Activated T-cell treated with anti-CD3 and anti-CD28 coated beads for 48 hours (primary cell): ENCODE measurements at places on chromosomes 13 and 19.

GRCh38 chr13:98771838-98772611, 19.6 kb upstream of the SLC15A1 start:
- no peak for DNase-seq

- peak; percentile 90 for DNase-seq
These were observed 15.4 kb downstream of the SSC5D start for GRCh38 chr19:55503502-55504251.

DNA sequence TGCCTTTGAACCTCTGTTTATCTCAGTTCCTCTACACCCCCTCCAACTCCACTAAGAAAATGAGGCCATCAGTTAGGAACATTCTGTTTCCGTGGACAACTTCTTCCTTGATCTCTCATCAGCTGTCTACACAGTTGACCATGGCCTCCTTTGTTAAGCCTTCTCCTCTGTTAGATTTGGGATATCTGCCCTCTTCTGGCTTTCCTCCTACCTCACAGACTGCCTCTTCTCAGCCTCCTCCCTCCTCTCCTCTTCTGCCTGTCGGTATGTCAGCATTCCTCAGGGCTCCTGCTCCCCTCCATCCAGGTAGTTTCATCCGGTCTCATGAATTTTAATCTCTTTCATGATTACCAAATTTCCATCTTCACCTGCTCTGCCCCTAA, 454.9 kb downstream of the FOXO1 start:
- no peak for DNase-seq

- no peak for DNase-seq
These were observed 1.9 kb downstream of the MAP1S start for GRCh38 chr19:17721111-17721628.

DNA sequence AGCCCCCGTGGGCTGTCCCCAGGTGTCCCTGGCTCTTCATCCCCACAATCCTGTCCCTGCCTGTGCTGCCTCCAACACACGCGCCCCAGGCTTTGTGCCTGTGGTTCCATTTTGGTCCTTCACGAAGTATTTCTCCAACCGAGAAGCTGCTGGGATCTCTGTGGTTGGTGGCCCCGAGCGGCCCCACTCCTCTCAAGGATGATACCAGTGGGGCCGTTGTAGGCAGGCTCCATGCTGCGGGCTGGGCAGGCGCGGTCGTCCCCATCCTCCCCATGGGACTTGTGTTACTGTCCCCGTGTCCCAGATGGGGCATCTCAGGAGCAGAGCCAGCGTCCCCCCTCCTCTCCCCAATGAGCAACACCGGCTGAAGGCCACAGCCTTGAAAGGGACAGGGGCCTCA, 3.7 kb upstream of the ZNF554 start:
- DNase-seq = no peak

- peak; percentile 47 for DNase-seq
These were observed 41.8 kb upstream of the ZNF429 start for GRCh38 chr19:21463449-21464105.

DNA sequence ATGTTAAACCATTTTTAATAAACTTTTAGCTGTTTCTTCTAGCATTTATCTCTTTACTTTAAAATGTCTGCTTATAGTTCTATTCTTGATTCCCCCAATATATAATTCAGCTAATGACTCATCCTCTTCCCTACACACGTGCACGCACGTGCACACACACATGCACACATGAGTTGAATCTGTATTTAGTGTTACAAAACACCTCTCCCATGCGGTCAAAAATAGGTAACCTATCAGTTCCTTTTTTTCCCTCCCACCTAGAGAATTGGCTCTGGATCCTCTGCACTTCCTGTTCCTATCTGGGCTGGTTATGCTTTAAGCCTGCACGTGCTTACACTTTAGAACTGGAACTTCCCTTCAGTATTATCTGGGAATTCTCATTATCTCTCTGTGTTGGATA, 144.1 kb downstream of the PAN3 start:
- no peak for DNase-seq

DNA sequence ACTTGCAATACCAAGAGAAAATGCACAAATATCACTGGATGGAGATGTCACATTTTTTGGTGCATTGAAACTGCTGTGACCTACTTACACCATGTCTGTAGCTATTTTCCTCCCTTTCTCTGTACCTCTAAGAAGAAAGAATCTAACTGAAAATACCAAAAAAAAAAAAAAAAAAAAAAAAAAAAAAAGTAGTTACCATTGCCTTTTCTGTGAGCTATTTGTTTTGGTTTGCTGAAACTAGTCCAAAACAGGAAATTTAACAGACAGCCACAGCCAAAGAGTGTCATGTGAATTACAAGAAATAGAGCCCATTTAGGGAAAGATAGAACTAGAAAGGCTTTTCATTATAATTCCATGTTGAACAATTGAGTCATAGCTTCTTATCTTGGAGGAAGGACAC, 37.3 kb downstream of the TNFSF13B start:
- no peak for DNase-seq

DNA sequence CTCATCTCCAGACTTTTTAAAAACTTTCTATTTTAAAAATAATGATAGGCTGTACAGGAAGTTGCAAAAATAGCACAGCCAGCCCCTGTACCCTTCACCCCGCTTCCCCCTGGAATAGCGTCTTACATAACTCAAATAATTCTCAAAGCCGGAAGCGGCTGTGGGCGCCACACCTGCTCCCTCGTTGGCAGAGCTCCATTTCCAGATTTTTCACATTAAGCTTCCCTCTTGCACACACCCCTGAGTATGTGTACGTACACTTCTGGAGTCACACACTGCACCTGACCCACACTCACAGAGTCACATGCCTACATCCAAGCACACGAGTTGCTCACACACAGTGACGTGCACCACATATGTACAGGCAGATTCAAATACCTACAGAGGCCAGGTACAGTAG, 24.9 kb upstream of the DPP9 start:
- DNase-seq = no peak

GRCh38 chr13:40017662-40018262, 362.3 kb downstream of the COG6 start:
- no peak for DNase-seq

- DNase-seq = no peak
These were observed 10.9 kb upstream of the CBY2 start for GRCh38 chr13:45691251-45691650.

- DNase-seq = peak; percentile 59
These were observed 14.6 kb downstream of the GNA11 start for GRCh38 chr19:3108775-3109174.

DNA sequence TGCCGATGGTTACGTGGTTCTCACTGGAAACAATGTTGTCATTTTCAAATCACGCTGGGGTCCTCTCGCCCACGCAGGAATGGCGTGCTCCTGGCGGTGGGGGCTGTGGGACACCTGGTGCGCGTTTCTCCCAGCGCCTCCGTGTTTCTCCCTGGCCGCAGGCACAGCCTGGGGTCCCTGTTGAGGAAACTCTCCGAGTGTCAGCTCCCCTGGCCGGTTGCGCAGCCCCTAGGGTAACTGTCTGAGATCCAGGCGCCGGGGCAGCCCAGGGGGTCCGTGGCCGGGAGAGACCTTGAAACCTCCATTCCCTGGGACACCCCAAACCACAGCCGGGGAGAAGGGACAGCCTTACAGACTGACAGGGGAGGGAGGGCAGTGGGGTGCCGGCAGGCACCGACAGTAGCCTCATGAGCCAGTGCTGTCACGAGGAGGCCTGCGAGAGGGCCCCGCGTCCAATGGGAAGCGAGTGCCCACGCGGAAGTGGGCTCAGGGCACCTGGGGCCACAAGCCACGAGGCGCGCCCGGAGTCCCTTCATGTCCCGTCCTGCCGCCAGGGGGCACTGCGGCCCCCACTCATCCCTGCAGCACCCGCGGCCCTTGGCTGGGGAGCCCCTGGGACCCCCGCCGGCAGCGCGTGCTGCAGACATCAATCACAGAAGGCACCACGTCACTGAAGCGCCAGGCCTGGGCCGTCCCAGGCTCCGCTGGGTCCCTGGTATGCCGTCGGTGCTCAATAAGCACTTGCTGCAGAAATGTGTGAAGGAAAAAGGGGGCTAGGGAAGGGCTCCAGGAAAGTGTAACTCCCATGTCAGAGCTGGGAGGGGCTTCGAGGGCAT, 9.5 kb downstream of the ADAMTSL5 start:
- peak; percentile 76 for DNase-seq

DNA sequence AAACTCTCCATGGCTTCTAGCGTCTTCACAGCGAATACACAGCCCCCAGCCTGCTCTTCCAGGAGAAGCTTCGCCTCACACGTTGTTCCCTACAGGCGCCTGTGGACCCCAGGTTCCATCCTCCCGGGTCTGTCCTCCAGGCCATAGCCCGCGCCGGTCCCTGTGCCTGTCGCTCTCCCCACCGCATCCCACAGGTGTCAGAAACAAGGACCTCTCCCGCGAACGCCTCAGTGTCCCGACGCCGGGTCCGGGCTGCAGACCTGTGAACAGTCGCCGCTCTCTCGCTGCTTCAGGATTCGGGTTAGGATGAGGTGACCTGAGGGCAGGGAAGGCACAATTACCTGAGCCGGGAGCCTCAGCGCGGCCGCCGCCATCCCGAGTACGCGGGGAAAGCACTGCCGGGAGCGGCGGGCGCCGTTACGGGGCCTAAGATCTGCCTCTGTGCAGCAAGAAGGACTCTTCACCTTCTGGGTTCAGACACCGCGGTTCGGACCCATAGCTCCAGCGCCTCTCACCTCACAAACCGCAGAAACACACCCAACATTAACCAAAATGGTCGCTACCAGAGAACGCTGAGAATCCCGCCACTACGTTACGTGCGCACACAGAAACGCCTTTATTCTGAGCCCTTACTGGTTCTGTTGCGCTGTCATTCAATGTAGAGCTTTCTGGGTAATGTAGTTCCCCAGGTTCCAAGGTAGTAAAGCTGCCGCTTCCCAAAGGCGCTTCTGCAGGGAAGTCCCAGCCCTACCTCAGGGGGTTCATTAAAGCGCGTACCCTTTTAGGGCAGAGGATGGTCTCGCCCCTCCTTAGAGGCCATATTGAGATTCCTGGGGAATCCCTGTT, at the start of gene ZNF418:
Gene ZNF418 (minus strand): TSS at position 583 of the 846 bp plus-strand sequence. CDS start 1,580 bp downstream, outside the sequence.
- DNase-seq = peak; percentile 23
